ENCODE measurements at places on chromosomes 5 and 9.

DNA sequence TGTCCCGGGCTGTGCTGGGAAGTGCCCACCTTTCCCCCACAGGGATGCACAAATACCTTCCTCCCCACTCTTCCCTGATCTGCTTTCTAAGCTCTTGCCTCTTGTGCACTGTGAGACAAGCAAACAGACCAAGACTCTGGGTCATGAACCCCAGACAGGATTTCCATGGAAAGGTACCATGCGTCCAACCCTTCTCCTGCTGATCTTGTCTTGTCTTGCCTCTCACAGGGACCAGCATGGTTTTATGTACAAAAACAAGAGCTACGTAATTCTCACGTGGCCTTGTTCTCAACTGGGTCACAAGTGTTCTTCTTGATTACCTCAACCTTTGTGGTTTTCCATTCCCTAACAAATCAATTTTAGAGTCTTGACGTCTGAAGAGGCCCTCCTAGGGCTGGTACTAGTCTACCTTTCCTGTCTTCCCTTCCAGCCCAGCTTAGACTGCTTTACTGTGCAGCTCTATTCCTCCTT lies 176.5 kb upstream of the MAP3K1 start:
- peak; percentile 7 for DNase-seq

DNA sequence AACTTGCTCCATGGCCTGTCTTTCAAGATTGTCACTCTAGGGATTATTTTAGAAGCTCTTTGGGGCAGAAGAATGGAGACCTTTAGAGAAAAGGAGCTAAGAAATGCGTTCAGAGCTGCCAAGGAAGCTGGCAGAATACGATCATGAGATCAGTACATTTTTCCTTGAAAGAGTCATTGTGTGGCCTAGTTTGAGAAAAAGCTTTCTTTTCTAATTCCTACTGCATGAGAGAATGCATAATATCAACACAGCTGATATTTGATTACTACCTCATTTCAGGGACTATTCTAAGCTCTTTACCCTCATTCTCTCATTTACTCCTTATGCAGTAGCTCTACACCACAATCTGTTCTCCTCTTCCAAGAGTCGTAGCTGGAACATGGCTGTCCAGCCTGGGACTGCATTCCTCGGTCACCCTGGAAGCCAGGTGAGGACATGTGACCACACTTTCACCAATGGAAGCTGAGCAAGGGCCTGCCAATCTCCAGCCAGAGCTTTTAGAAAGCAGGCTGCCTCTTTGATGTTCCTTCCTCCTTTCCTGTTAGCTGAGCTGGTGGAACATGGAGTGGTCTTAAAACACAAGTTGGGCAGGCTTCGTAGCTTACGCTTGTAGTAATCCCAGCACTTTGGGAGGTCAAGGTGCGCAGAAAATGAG lies 99.3 kb upstream of the LHFPL2 start:
- no peak for DNase-seq

DNA sequence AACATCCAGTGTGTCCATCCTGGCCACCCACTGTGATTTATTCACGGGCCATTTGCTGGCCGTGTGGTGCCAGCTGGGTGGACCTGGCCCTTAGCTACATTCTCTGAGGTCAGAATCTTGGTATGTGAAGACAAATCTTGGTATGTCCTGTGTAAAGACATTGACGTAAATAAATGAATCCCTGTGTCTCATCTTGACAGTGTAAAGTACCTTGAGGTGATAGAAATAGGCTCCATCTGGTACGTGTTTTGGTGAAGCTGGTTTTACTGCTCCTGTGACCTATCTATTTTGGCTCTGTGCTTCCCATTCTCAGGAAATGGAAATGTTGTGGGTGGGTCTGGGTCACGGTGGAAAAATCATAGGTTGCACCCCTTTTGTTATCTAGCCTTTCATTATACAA lies 245.4 kb upstream of the ANKH start:
- no peak for DNase-seq

DNA sequence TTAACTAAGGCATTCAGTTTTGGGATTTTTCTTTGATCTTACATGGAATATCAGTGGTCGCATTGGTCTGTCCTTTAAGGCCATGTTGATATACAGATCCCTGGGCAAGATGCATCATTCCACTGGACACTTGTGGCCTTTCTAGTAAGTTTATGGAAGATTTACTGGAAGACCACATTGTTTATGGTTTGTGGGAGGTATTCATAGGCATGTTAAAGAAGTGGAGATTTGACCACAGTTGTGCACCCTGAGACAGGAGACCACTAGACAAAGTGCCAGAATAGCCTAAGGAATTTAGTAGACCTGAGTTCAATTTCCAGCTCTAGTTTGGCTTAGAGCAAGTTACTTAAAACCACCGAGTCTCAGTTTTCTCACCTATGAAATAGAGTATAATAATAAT lies 383.1 kb upstream of the PAPPA start:
- no peak for DNase-seq

DNA sequence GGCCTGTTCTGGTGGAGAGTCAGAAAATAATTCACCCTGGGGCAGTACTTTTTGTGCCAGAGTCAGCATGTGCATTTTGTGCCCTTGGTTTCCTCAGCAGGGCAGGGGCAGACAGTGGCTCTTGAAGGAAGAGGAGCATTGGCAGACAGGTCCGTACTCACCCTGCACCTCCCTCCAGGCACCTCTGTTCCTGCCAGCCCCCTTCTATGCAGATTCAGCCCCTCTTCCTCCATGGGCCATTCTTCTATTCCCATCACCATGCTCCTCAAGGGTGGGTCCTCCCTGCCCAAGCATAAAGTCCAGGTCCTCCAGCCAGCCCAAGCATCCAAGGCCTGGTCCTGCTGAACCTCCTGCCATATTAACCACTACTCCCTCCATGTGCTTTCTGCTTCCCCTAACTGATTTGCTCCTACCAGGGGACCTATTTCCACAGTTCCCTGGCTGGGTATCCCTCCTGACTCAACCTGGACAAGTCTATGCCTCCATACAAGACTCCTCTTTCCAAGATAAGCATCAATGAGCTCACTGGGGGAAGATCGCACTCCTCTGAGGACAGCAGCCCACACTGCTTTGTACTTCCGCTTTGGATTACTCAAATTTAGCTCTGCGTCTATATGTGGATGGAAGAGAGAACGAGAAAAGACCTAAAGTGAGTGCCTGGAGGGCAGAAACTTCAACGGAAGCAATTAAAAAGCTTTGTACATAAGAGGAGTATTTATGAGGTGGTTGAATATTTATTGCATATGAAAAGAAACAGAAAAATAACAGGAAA lies 9.3 kb upstream of the ACSL6 start:
- no peak for DNase-seq

- no peak for DNase-seq
These were observed 42.9 kb downstream of the TMEFF1 start for GRCh38 chr9:100515578-100516494.

DNA sequence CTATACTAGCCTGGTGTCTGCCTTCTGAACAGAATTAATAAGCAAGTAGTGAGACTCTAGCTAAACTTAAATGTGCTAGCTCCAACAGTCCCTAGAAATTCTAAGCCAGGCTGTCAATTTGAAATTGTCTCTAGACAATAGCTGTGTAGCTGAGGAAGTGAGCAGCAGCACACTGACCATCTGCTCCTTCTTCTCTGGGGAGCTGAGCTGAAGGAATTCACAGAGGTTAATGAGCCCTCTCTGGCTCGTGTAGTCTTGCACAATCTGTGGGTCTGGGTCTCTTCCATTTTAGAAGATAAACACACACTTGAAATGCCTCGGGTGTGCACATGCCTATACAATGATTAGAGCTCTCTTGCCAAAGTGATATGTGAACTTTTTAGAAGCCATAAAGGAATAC lies 63.5 kb upstream of the BARX1 start:
- no peak for DNase-seq

- DNase-seq = no peak
These were observed 465.2 kb upstream of the RGMB start for GRCh38 chr5:98308231-98308630.

DNA sequence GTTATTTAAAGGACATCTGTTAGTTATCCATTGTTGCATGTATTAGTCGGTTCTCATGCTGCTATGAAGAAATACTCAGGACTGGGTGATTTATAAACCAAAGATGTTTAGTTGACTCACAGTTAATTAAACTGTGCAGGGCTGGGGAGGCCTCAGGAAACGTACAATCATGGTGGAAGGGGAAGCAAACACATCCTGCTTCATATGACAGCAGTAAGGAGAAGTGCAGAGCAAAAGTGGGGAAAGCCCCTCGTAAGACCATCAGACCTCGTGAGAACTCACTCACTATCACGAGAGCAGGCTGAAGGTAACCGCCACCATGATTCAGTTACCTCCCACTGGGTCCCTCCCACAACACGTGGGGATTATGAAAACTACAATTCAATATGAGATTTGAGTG lies 2064.1 kb downstream of the MAT2B start:
- no peak for DNase-seq

DNA sequence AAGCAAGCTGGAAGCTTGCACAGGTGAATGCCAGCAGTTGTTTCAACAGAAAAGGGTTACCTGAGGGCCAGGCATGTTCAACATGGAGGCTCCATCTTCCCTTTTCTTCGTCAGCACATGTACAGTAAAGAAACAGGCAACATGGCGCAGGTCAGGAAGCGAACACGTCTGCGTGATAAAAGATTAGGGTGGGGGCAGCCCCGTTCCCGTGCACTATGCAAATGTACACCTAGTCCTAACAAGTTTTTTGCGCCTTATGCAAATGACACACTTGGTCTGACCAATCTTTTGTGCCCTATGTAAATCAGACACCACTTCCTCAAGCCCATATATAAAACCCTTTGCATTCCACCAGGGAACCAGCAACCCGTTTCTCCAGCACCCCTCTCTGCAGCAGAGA lies 452.1 kb upstream of the PTPRD start:
- DNase-seq = no peak

DNA sequence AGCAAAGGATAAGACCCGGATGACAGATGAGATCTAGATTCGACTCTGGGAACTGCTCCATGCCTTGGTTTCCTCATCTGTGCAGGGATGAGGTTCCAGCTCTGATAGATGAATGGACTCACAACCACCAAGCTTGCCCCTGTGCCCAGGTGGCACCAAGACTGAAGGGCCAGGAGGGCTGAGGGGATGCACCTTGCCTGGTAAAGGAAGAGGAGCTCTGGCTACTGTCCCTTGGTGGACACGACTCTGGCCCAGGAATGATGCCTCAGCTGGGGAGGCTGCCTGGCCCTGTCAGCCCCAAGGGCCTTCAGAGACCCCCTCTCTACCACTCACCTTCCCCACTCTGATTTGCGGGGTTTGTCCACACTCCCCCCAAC lies 24.9 kb upstream of the ANXA6 start:
- DNase-seq = no peak

DNA sequence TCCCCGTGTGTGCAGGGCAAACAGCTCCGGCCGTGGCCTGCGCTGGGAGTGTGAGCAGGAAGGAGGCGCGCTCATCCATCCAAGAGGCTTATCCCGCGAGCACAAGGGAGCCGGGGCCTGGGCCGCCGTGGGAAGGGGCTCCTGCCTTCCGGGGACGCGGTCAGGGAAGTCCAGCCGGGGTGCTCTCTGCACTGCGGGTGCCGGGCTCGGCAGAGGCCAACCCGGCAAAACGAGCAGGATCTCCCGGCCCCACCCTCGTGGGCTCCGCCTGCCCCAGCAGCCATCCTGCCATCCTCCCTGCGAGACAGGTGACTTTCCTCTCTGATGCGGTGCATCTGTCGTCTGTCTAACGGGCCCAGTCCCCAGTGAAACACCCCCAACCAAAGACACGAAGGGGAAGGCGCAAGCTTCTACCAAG lies 244.2 kb downstream of the AUH start:
- DNase-seq = no peak

DNA sequence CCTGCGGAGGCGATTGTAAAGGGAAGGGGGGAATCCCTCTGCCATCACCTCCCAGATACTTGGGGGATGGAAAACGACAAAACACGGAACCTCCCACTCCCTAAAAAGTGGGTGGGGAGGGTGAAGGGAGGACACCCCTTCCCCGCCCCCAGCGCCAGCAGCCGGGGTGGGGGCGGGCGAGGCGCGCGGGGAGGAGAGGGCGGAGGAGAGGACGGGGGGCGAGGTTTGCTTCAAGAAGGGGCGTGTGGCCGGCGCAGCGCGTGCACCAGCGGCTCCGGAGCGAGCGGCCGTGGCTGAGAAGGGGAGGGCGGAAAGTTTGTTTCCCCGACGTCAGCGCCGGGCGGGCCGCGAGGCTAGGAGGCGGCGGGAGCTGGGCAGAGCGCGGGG lies at the start of gene PRRX2:
Gene PRRX2, plus strand, starts transcription at position 259 of the 387 bp plus-strand sequence. CDS start 221 bp downstream, outside the sequence.
- no peak for DNase-seq

- no peak for DNase-seq
These were observed 138.7 kb downstream of the AUH start for GRCh38 chr9:91223000-91223399.

GRCh38 chr5:26024774-26025173 lies 1013.6 kb downstream of the CDH9 start:
- no peak for DNase-seq

GRCh38 chr5:157478726-157479125 lies 18.7 kb downstream of the NIPAL4 start:
- no peak for DNase-seq

DNA sequence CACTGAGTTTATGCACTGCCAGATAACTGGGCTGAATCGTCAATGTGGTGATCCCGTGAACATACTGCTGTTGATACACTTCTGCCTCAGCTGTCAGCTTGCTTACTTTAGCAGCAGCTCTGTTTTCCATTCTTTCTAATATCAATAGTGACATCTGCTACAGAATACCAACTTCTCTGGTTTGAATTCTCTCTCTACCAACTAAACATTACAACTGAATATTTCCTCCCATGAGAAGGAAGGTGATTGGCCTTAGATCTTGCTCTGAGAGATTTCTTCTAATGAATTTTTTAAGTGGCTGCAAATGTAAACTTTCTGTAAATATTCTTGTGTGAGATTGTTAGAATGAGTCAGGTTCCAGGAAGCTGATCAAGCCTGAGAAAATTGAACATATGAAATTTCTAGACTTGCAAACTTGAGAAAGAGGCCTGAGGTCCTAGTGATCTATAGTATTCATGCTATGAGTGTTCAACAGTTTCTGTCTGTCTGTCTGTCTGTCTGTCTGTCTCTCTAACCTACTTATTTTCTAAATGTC lies 205.5 kb upstream of the CDKN2B start:
- no peak for DNase-seq
